ENCODE measurements at places on chromosomes 6 and 20.

- no peak for DNase-seq
Observed at GRCh38 chr6:45691426-45691825, 313.7 kb upstream of the SUPT3H start.

DNA sequence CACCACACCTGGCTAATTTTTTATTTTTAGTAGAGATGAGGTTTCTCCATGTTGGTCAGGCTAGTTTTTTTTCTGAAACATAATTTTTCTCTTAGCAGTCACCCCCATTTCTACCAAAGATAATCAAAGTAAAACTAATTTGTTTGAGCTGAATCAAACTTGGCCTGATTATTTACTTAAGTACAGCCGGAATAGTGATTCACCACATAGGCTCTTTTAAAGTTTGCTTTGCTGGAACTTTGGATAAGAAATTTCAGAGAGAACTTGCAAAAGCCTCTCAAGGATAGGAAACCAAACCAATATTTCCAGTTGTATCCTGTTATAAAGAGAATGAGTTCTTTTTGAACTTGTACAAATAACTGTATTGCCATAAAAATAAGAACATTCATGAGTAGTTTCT is 105.0 kb upstream of the SYNCRIP start:
- DNase-seq: no peak

GRCh38 chr20:44610313-44610962 is 28.1 kb downstream of the PKIG start:
- DNase-seq: peak; percentile 69

- no peak for DNase-seq
Observed at GRCh38 chr6:161792851-161793493, 519.1 kb upstream of the AGPAT4 start.

- no peak for DNase-seq
Observed at GRCh38 chr20:62961799-62962198, 9.3 kb downstream of the SLC17A9 start.

Measured in bone marrow (tissue), 2 donors.